ENCODE measurements at places on chromosomes 6 and 20.

DNA sequence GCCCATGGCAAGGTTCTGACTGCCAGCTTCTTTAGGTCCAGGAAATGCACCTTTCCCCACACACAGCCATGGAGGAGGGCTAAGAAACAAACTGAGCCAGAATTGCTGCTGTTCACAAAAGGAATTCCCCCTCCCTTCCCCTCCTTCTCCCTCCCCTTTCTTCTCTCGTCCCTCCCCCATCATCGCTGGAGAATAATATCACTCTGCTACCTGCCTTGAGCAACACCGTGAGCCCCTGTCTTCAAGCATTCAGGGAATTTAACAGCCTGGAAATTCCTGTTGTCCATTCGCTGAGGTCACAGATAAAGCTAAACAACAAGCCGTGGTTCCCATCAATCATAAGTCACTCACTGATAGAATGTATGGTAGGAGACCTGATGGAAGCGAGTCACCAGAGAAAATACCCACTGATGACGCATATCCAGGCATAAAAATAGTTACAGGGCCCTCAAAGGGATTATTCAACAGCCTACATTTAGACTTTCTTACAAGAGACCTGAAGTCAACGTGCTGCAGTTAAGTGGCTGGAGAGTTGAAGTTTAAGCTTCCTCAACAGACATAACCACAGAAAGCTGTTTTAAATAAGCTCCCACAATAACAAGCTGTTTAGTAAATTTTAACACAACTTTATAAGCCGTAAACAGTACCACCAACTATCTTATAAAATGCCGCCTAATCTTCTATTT lies 59.7 kb downstream of the HIVEP2 start:
- no peaks in the 10 kb centered on the region for H3K27me3 ChIP-seq
- H3K4me1 ChIP-seq = peaks cover 47% of the 10 kb centered on the region
- H3K4me3 ChIP-seq = peak overlapping the region; percentile 54
- DNase-seq = no peak
- peak overlapping the region; percentile 60 for H3K27ac ChIP-seq
- no peaks in the 10 kb centered on the region for H3K36me3 ChIP-seq

DNA sequence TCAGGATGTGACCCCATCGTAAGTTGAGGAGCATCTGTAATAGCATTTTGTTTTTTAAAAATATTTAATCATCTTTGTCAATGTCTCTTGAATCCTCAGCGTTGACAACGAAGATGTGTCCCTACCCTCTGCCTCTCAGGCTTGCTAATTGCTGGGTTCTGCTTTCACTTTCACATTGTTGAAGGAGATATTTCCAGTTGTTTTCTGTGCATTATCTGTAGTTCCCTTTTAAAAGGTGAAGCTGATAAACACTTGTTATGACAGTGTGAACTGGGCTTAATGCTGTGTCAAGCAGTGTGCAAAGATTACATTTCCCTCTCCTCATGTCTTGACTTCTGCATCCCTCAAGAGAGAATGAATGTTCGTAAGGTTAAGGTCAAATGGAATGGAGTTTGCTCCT lies 54.9 kb downstream of the CSE1L start:
- peaks cover 22% of the 10 kb centered on the region for H3K36me3 ChIP-seq
- no peaks in the 10 kb centered on the region for H3K27me3 ChIP-seq
- H3K4me1 ChIP-seq = no peaks in the 10 kb centered on the region

DNA sequence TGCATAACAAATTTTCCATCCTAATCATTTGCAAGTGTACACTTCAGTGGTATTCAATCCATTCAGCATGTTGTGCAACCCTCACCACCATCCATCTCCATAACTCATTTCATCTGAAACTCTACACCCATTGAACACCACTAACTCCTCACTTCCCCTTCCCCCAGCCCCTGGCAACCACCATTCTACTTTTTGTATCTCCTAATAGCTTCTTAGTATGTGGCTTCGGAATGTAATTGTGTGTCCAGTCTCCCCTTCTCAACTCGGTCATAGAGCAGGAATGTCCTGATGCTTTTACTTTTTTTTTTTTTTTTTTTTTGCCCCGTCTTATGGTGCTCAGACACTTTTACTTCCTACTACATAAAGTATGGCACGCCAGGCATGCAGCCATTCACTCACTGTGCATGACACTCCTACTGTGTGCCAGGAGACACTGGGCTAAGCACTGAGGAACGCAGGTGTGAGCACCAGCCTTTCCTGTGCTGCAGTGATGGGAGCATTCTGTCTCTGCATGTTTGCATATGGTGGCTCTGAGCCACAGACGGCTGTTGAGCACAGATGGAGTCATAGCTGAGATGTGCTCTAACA lies 15.3 kb downstream of the HCK start:
- no peaks in the 10 kb centered on the region for H3K4me1 ChIP-seq
- H3K36me3 ChIP-seq = no peaks in the 10 kb centered on the region
- DNase-seq = no peak
- H3K27ac ChIP-seq = no peak overlapping the region
- peaks cover 49% of the 10 kb centered on the region for H3K27me3 ChIP-seq

- H3K27ac ChIP-seq = no peak overlapping the region
- H3K4me3 ChIP-seq = no peak overlapping the region
- no peaks in the 10 kb centered on the region for H3K4me1 ChIP-seq
- no peaks in the 10 kb centered on the region for H3K27me3 ChIP-seq
- no peaks in the 10 kb centered on the region for H3K36me3 ChIP-seq
- DNase-seq = no peak
Observed at GRCh38 chr20:24798930-24799705, 150.0 kb upstream of the CST7 start.

- no peaks in the 10 kb centered on the region for H3K4me1 ChIP-seq
- no peak overlapping the region for H3K4me3 ChIP-seq
- no peaks in the 10 kb centered on the region for H3K27me3 ChIP-seq
Observed at GRCh38 chr6:106273087-106273486, 52.5 kb downstream of the ATG5 start.

DNA sequence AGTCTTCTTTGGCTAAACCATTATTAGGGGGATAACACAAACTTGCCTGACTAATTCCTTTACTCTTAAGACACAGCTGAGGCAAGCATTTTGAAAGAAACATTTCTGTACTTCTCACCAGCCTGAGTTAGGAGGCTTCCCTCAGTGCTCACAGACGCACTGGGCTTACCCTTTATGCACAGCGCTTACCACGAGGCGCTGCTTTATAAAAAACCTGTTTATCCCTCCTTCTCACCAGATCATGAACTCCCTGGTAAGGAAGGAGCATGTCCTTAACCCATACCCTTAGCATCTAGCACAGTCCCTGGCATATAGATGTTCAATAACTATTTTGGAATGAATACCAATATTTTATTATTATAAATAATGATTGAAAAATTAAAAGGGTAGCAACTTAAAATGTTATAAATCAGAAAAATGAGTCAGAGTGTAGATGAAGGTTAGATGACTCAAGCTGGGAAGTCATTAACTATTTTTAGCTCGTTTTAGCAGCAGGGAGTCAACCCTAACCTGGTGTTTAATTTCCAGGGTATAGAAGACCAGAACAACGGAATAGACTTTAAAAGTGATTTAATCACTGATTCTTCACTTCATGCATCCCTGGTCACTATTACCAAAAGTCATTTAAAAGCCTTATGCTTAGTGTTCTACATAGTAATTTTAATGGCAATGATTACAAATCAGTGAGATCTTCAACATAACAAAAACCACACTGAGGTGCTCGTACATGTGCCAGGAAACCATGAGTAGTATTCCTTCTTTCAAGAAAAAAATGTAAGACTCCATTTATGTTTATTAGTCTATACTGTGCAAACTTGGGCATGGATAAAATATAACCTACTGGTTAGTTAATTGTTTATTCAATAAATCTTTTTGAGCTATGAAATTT lies 4.1 kb upstream of the TPD52L1 start:
- H3K27ac ChIP-seq = no peak overlapping the region
- DNase-seq = no peak
- H3K36me3 ChIP-seq = no peaks in the 10 kb centered on the region
- H3K4me1 ChIP-seq = no peaks in the 10 kb centered on the region

GRCh38 chr6:101853231-101854085 lies 459.9 kb downstream of the GRIK2 start:
- no peaks in the 10 kb centered on the region for H3K36me3 ChIP-seq
- no peaks in the 10 kb centered on the region for H3K27me3 ChIP-seq
- no peak overlapping the region for H3K27ac ChIP-seq
- no peak overlapping the region for H3K4me3 ChIP-seq
- H3K4me1 ChIP-seq = no peaks in the 10 kb centered on the region

- H3K4me1 ChIP-seq = no peaks in the 10 kb centered on the region
- no peak overlapping the region for H3K4me3 ChIP-seq
- H3K27ac ChIP-seq = no peak overlapping the region
- H3K36me3 ChIP-seq = no peaks in the 10 kb centered on the region
- no peaks in the 10 kb centered on the region for H3K27me3 ChIP-seq
- DNase-seq = no peak
Observed at GRCh38 chr20:10402938-10403608, 30.9 kb downstream of the MKKS start.

DNA sequence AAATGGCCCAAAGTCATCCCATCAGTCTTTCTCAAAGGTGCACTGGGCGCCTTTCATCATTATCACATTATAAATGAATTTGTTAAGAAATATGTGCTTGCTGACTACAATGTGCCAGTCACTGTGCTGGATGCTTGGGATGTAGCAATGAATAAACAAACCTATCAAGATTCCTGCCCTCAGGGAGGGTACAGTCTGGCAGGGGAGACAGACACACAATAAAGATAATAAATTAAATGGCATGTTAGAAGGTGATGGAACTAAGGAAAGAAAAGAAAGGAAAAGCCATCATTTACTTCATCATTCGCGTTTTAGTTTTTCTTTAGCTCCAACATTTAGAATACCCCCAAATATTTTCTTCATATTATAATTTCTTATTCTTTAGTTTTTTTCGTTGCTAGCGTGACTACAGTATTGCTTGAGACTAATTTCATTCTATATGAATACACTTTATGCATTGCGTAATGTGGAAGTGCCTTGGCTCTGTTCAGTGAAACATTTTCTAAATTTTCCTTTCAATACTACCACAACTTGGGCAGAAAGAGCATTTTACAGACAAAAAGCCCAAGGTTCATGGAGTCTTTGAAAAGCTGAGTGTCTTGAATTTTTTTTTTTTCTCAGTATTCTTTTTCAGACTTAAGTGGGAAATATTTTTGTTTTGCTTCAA lies 48.7 kb upstream of the CITED2 start:
- H3K27me3 ChIP-seq = no peaks in the 10 kb centered on the region
- H3K4me1 ChIP-seq = no peaks in the 10 kb centered on the region
- no peaks in the 10 kb centered on the region for H3K36me3 ChIP-seq
- no peak overlapping the region for H3K4me3 ChIP-seq

- no peaks in the 10 kb centered on the region for H3K36me3 ChIP-seq
- no peak overlapping the region for H3K4me3 ChIP-seq
- H3K4me1 ChIP-seq = peaks cover 36% of the 10 kb centered on the region
- H3K27ac ChIP-seq = no peak overlapping the region
Observed at GRCh38 chr6:26332408-26332807, 32.6 kb upstream of the BTN3A2 start.

- peaks cover 52% of the 10 kb centered on the region for H3K4me1 ChIP-seq
- no peak for DNase-seq
- H3K27me3 ChIP-seq = no peaks in the 10 kb centered on the region
- H3K36me3 ChIP-seq = no peaks in the 10 kb centered on the region
- peak overlapping the region; percentile 13 for H3K27ac ChIP-seq
- no peak overlapping the region for H3K4me3 ChIP-seq
Observed at GRCh38 chr6:35737413-35738211, 780 bp downstream of the ARMC12 start.

- no peaks in the 10 kb centered on the region for H3K36me3 ChIP-seq
- no peak for DNase-seq
- no peak overlapping the region for H3K4me3 ChIP-seq
Observed at GRCh38 chr6:148379966-148380713, 37.5 kb downstream of the SASH1 start.

DNA sequence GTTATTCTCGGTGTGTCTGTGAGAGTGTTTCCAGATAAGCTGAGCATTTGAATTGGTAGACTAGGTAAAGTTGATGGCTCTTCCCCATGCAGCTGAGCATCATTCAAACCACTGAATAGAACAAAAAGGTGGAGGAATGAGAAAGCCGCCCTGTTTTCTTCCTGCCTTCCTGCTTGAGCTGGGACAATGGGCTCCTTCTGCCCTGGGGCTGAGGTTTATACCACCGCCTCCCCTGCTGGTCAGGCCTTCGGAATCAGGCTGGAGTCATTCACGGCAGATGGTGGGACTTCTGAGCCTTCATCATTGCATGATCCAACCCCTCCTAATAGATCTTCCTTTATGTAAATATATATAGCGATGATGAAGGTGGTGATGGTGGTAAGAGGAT lies 124.9 kb downstream of the ANKRD60 start:
- DNase-seq = no peak
- no peaks in the 10 kb centered on the region for H3K4me1 ChIP-seq
- H3K27me3 ChIP-seq = no peaks in the 10 kb centered on the region
- no peak overlapping the region for H3K4me3 ChIP-seq
- no peak overlapping the region for H3K27ac ChIP-seq

DNA sequence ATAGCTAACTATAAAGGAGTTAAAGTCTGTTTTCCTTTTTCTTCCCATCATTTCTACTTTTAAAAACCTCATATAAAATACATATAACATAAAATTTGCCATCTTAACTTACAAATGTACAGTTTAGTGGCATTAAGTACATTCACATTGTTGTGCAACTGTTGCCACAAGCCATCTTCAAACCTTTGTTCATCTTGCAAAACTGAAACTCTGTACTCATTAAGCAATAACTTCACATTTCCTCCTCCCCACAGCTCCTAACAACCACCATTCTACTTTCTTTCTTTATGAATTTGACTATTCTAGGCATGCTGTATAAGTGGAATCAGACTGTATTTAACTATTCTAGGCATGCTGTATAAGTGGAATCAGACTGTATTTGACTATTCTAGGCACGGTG lies 4.5 kb downstream of the CCDC170 start:
- DNase-seq = no peak
- H3K27ac ChIP-seq = no peak overlapping the region
- H3K4me1 ChIP-seq = peaks cover 8% of the 10 kb centered on the region
- H3K27me3 ChIP-seq = no peaks in the 10 kb centered on the region
- H3K36me3 ChIP-seq = no peaks in the 10 kb centered on the region

DNA sequence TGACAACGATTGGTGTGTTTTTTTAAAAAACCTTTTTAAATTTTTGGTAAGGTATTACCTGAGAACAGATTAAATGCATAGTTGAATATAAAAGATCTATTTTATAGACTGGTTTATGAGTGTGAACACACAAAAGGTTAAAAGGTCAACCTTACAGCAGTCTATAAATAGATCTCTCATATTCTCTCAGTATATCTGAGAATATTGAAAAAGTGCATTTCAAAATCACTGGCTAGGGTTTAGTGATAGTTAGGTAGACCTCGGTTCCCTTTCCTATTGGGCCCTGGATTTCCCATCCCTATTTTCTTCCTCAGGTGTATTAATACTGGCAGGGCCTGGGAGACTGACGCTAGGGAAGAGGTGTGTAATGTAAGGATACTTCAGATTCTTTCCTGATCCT lies 723 bp upstream of the ZNF451 start:
- H3K4me3 ChIP-seq = peak overlapping the region; percentile 60
- H3K27ac ChIP-seq = no peak overlapping the region
- no peak for DNase-seq
- no peaks in the 10 kb centered on the region for H3K27me3 ChIP-seq

DNA sequence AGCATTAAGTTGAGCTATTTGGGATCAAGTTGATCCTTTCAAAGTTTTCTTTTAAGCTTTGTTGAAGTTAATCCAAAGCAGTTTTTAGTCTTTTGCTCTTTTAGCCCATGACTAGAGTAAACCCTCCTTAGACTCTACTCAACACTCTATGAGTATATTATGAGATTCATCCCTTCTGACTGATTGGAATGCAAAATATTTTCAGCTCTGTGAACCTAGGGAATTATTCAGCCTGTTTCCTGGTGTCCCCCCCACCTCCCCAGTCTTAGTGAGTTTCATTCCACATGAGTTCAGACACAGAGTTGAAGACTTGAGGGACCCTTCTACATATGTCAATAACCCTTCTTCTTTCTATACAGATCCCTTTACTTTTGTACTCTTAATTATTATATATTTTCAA lies 413.7 kb downstream of the RFPL4B start:
- DNase-seq = no peak
- H3K27me3 ChIP-seq = no peaks in the 10 kb centered on the region
- no peaks in the 10 kb centered on the region for H3K36me3 ChIP-seq

All from esophagus squamous epithelium (tissue), 5 donors.